ENCODE measurements at places on chromosomes 3 and 15.

- no peak for DNase-seq
Observed at GRCh38 chr3:70315021-70315420, 2.6 kb upstream of the MDFIC2 start.

GRCh38 chr3:183252973-183253527 is at the start of gene B3GNT5:
B3GNT5 (plus strand) TSS chr3:183253253; CDS start chr3:183269799, 16,546 bp downstream.
- DNase-seq = no peak

- no peak for DNase-seq
Observed at GRCh38 chr3:16499351-16499750, 14.1 kb downstream of the RFTN1 start.

- no peak for DNase-seq
Observed at GRCh38 chr3:196782511-196782910, 42.9 kb downstream of the PAK2 start.

DNA sequence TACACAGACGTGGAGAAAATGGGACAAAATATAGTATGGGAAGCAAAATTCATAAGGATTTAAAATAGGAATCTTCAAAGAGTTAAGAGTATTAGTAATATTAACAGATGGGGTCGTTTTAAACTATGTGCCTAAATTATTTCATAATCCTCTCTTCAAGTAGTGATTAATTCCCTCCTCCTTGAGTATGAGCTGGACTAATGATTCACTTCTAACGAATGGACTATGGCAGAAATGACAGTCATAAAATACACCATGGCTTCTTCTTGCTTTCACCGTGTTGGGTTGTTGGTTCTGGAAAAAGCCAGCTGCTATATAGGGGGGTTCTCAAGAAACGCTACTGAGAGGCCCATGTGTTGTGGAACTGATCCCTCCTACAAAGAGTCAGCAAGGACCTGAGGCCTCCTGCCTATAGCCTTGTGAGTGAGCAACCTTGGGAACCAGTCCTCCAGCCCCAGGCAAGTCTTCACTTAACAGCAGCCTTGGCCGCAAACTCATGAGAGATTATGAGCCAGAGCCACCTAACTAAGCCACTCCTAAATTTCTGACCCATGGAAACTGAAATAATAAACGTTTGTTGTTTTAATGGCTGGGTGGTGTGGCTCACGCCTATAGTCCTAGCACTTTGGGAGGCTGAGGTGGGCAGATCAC is 64.8 kb upstream of the ABHD2 start:
- DNase-seq = no peak

DNA sequence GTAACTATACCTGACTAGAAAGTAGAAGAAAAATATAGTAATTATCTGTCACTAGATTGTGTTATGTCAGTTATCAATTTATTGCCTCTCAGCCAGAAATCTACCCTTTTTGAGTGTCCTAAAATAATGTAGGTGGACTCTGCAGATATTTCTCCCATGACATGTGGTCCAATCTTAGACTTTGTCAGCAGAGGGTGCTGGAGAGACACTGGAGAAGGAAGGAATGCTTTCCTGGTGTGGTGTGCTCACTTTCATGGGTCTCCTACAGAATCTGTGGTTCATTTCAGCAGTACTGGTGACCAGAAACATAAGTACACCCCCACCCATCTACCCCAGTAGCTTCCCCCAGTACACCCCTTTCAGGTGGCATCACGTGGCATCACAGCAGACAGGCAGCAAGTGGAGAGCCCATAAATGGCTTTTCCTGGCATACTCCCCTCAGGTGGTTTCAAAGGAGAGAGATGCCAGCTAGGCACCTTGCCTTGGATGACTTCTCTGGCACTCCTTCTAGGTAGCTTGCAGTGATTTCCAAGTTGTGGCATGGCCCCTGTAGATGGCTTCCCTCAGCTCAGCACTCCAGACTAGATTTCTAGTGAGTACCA is 114.7 kb downstream of the GADL1 start:
- DNase-seq = no peak
